A549 treated with AZD2906 at 1 μM for 4 hours (cell line): ENCODE measurements at places on chromosomes 12 and 14. TPM values are rescaled to one million over a fixed set of nuclear protein-coding genes. Genes with fewer than 3 reads are reported as not detected.

Gene KCNA5
- total RNA-seq: 0.03 TPM in 1 of 5 replicates, not detected in the others

Gene GARIN6
- total RNA-seq: not detected in 5 replicates

Gene RPS29
- total RNA-seq: 4,110 to 4,748 TPM (median 4,434 TPM) in 5 replicates

Gene ARHGAP9
- total RNA-seq: 0.33 to 0.96 TPM (median 0.48 TPM) in 5 replicates

Gene THAP2
- total RNA-seq: 3.5 to 4.2 TPM (median 4.1 TPM) in 5 replicates

Gene SPRYD3
- 35.1 to 38.6 TPM (median 37.6 TPM) in 5 replicates for total RNA-seq

Gene TXNDC16
- 0.80 to 1.4 TPM (median 1.2 TPM) in 5 replicates for total RNA-seq

Gene MIP
- 0.07 to 0.09 TPM in 2 of 5 replicates, not detected in the others for total RNA-seq

Gene MAPKAPK5
- total RNA-seq: 53.8 to 60.4 TPM (median 59.2 TPM) in 5 replicates

Gene PLEKHG7
- total RNA-seq: not detected in 5 replicates

Gene RNASE2
- not detected in 5 replicates for total RNA-seq

Gene PCED1B
- total RNA-seq: 13.8 to 18.8 TPM (median 16.5 TPM) in 5 replicates

Gene OR6C2
- not detected in 5 replicates for total RNA-seq

Gene CD163L1
- 0.22 to 0.67 TPM (median 0.41 TPM) in 5 replicates for total RNA-seq

Gene GNPNAT1
- 42.8 to 48.9 TPM (median 46.4 TPM) in 5 replicates for total RNA-seq

Gene MANSC4
- total RNA-seq: not detected in 5 replicates
